ENCODE measurements at places on chromosomes 13 and 19.

GRCh38 chr19:40335101-40335500 is 13.1 kb downstream of the C19orf47 start:
- DNase-seq: no peak

DNA sequence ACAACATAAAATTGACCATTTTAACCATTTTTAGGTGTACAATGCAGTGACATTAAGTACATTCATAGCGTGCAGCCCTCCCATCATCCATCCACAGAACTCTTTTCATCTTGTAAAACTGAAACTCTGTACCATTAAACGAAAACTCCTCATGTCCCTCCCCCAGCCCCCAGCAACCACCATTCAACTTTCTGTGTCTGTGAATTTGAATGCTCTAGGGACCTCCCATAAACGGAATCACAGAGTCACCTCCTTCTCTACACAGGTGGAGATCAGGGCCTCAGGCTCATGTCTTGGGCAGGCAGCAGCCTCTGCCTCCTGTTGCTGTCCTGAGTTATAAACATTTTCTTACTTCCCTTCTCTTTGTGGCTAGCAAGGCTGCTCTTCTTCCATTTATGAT is 7.3 kb upstream of the CCNE1 start:
- no peak for DNase-seq

DNA sequence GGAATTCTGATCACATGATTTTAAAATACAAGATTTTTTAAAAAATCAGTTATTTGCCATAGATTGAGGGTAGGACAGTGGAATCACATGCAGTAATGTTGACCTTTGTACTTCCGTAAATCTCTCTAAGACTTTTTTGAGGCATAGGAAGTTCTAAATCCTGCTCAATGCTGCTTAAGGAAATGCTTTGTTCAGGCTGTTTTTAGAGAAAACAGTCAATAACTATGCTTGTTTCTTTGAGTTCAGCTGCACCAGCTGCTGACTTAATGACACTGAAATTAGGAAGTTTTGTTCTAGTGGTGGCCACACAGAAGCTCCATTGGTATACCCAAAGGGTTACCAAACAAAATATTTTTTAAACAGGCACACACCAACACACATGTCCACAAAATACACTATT is 60.9 kb downstream of the KLF12 start:
- DNase-seq: no peak

- no peak for DNase-seq
Observed at GRCh38 chr19:44111910-44112463, 1.2 kb upstream of the ZNF225 start.

DNA sequence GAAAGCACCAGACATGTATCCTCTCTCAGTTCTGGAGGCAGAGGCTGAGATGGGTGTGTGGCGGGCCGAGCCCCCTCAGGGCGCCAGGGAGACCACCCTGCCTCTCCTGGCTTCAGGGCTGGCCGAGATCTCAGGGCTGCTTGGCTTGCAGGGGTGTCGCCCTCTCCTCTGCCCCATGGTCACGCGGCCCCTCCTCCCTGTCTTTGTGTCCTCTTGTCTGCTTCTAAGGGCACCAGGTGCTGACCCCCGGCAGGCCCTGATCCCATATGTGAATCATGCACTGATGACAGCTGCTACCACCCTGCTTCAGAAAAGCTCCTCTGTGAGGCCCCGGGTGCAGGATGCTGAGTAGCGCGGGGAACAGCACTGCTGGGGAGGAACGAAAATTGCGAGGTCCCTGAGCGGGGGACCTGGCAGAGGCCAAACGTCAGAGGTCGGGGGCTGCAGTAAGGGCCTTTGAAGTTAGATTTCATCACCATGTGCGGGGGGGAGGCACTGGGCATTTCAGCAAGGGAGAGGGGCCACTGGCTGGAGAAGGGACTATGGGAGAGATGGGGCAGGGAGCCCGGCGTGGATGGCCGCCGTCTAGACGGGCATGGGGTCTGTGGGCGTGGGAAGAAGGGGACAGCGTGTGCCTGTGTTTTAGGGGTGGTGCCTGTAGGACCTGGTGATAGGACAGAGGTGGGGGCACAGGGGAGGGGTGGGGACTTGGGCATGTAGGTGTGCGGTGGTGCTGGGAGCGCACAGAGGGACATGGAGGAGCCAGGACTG is 125.2 kb downstream of the KDM4B start:
- DNase-seq: no peak

DNA sequence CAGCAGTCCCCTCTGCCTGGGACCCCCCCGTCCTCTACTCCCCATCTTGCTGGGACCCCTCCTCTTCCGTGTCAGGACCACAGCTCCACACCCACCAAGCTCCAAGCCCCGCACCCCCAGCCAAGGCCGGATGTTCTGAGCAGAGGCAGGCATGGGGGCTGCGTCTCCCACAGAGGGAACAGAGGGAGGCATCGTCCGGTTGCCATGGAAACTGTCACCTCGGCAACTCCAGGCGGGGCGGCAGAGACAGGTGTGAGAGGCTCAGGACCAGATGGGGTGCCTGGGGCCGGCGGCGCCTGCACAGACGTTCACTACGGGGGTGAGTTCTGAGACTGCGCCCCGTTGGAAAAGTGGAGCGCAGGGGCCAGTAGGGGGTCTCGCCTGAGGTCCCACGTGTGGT is 5.4 kb downstream of the RNU6-9 start:
- DNase-seq: no peak
